Stimulated activated CD8-positive, alpha-beta memory T cell treated with anti-CD3 and anti-CD28 coated beads, Interleukin-7, amount 100 ng/mL, for 1 hour (primary cell): ENCODE measurements at places on chromosomes 12 and 14.

DNA sequence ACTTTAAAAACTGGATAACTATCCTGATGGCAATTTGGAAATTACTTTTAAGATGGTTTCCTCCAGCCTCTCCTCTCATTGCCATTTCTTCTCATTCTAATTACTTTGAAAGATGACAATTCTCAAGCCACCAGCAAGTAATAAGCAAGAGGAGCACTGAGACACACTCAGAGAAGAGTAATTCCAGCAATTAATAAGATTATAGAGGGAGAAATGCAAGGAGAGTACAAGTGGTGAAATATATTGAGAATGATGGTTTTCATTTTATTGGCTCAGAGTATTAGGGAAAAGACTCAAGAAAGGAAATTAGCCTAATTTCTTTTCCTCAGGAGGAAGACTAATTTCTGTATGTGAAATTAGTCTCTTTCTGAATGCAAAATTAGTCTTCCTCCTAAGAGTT is 20.5 kb upstream of the MSRB3 start:
- no peak for DNase-seq

- DNase-seq: no peak
Observed at GRCh38 chr12:88424791-88425730, 155.2 kb downstream of the KITLG start.

DNA sequence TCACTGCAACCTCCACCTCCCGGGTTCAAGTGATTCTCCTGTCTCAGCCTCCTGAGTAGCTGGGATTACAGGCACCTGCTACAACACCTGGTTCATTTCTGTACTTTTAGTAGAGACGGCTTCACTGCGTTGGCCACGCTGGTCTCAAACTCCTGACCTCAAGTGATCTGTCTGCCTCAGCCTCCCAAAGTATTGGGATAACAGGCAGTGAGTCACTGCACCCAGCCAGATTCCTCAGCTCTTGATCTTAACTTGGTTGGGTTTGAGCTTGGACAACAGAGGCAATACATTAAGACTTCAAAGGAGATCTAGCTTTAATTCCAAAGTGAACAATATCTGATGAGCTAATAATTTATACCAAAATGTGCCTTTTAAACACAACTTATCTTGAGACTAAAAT is 5.6 kb downstream of the DAZAP2 start:
- no peak for DNase-seq

DNA sequence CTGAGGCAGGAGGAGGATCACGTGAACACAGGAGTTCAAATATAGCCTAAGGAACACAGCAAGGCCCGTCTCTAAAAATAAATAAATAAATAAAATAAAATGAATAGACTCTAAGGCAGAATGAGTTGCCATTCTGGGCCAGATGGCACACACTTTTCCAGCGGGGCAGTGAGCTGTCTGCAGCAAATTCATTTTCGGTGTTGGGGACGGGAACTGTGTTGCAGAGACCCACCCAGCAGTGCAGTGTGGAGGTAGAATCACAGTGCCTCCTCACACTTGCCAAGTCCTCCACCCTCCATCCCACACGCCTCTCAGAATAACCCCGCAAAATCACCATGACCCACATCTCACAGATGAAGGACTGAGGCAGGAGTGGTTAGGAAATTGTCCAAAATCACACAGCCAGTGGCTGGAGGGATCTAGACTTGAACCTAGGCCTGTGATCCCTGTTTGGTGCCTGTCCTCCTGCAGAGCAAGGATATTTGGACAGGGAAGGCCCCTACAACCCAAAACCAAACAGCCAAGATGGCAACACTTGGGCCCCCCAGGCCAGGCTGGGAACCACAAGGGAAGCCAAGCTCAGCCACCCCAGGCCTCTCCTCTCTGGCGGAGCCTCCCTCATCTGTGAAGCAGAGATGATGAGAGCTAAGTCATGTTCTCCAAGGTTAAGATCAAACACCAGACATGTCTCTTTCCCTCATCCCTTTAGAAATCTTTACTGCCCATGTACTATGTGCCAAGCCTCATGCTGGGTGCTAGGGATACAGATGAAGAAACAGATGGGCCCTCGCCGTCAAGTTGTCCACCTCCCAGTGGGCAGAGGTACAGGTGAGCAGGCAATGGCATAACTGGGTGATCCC is 152.7 kb downstream of the DPF3 start:
- no peak for DNase-seq

DNA sequence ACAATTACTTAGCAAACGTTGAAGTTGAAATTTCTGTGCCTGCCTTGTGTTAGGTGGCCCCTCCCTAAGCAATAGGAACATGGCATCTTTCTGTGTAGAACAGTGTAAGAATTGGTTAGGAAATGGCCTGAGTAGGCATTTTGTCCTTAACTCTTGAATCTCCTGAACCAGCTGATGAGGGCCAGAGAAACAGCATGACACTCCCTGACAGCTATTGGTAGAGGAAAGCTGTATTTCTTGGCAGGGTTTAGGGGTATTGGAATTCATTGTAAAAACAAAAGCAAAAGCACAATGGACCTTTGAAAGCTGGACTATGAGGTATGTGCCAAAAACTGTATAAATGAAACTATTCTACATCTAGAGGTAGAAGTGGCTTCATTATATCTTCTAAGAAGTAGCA is 40.6 kb upstream of the LRTM2 start:
- DNase-seq: no peak

DNA sequence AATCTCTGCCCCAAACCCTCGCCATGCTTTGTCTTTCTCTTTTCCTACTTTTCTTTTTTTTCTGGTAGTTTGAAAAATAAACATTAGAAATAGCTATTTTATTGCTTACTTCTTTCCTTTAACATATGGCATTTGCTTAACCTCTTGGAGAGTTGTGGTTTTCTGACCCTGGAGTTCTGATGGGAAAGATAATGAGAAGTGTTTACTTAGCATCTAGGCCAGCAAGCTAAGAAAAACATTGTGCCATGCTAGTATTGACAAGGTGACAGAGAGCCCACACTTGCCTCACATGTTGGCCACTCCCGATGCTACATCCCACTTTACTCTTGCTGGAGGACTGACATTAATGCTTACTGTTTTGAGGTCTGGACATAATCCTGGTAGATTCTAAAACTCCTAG is 886.2 kb downstream of the DIO2 start:
- no peak for DNase-seq

DNA sequence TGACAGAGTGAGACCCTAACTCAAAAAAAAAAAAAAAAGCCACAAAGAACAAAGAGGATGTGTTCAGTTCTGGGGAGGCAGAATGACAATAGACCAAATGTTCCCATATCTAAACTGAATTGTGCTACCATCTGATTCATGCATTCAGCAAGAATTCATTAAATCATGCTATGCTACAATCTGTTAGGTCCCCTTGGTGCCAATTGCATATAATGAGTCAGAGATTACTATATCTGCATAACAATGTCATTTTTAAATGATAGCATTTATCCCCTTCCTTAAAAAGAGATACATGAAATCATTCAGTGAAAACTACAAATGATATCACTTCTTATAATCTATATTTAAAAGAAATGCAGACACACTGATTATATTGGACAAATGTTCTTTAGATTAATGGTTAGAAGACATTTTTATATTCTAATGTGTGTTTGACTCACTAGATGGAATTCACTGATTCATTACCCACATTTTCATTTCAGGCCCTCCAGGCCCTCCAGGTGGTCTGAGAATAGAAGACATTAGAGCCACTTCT is 207.6 kb upstream of the PDZRN4 start:
- no peak for DNase-seq

GRCh38 chr12:108640802-108641445 is 7.2 kb upstream of the SELPLG start:
- no peak for DNase-seq
